Hematopoietic multipotent progenitor cell treated with erythropoietin and hydrocortisone succinate and interleukin-3 and kit ligand, for 17 days (in vitro differentiated cells): ENCODE measurements at places on chromosomes 5 and 9.

GRCh38 chr5:92861531-92862285 lies 719.3 kb downstream of the NR2F1-AS1 start:
- DNase-seq = no peak

DNA sequence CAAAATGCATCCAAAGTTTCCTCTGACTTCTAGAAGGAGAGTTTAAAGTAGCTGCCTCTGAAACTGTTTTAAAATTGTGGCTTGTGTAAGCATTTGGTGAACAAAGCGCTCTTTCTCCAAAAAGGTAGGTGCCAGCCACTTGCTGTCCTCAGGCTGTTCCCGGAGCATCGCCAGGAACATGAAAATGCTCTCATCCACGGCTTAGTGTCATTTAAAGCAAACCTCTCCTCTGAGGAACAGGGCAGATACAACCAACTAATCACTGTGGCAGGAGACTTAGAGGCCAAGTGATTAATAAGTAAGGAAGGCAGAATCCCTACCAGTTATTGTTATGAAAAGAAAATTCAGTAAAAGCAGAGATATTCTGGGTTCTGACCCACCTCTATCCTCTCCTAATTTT lies 165.6 kb downstream of the DCP2 start:
- DNase-seq = no peak

DNA sequence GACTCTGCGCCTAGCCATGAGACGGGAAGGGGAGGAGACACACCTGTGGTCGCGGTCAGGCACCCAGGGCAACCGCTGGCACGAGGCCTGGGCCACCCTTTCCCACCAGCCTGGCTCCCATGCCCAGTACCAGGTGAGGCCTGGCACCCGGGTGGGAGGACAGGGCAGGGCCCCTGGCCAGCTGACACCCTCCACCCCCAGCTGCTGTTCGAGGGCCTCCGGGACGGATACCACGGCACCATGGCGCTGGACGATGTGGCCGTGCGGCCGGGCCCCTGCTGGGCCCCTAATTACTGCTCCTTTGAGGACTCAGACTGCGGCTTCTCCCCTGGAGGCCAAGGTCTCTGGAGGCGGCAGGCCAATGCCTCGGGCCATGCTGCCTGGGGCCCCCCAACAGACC lies 5.0 kb downstream of the MAMDC4 start:
- DNase-seq = no peak

DNA sequence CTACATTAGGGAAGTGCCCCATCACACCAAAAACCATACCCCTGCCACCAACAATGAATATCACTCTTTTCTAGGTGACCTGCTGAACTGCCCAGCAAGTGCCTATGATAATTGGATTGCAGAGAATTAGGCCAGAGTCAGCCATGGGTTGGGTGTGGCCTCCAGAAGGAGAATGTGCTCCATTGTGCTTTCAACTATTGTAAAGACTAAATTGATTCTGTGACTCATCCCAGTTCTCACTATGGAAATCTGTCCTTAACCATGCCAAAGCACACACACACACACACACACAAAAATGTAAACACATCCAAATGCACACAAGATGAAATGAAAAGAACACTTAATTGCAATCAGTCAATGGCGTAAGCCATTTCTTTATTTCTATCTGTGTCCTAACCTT lies 25.7 kb downstream of the DRD1 start:
- no peak for DNase-seq

- no peak for DNase-seq
Observed at GRCh38 chr5:128532127-128532526, 5.9 kb downstream of the FBN2 start.
